Cerebellum (tissue), 4 donors: ENCODE measurements at places on chromosomes 11 and 22.

- DNase-seq, result peak; percentile 70
Observed at GRCh38 chr22:29302402-29302680, 4.1 kb upstream of the GAS2L1 start.

- DNase-seq, result no peak
Observed at GRCh38 chr11:12540913-12541582, 133.2 kb upstream of the TEAD1 start.

DNA sequence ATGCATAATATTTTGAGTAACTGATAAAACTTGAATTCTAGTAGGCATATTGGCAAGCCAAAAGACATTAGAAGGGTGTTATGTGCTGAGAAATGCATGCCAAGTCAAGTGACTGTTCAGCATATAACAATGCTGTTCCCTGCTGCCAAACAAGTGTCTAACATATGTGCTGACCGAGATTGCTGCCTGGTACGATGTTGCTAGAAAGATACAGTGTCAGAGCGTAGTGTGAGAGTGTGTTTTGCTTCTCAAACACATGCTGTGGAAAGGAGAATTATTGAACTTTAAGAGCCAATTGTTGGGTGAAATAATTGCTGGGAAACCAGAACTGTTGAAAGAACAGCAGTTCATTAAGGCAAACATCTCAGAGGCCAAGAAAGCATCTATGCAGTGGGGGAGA, 71.3 kb upstream of the GRIA4 start:
- DNase-seq, result no peak

DNA sequence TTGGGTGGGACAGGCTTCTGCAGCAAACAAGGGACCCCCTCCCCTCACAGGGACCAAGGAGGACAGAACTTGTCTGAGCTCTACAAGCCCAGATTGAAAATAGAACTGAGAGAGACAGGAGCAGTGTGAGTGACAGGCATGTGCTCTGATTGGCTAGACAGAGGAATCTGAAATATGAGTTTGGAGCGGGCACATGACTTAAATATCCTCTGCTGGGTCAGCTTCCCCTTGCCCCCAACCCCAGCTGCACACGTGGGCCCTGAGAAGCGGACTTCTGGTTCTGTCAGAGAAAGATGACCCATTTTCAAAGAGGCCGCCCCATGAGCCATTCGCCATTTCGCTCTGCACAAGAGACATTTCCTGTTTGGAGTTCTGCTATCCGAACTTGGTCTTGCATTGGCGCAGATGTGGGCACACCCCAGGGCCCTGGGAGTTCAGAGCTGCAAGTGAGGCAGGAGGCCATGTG, 5.3 kb downstream of the TUBA8 start:
- DNase-seq, result no peak

DNA sequence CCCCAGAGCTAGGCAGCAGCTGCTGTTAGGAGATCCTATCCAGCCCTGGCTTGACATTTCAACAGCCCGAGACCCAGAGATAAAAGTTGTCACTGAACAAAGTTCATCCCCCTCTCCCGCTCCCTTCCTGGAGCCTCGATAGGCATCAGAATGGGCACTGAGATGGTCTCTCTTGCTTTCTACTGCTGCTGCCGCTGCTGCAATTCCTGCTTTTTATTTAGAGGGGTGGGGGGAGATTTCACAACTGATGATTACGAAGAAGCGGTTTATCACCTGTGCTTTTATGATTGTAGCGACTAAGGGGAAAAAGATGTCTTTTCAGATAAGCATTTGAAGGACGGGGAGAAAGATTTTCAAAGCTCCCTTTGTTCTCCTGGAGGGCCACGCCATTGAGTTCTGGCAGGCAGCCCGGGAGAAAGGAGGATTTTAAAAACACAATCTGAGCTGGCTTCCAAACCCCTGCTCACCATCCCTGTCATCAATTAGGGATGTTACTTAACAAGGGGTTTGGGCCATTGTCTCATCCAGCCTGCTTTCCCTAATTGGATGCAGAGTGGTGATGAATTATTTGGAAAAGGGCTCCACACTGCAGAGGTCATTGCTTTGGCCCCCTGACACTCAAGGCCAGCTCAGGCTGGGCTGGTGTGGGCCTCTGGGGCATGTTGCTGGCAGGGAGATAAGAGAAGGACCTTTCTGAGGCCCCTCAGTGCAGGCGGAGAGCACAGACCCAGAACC, 344.7 kb downstream of the BUD13 start:
- no peak for DNase-seq

GRCh38 chr22:48192920-48193319, 1430.5 kb downstream of the TBC1D22A start:
- no peak for DNase-seq

DNA sequence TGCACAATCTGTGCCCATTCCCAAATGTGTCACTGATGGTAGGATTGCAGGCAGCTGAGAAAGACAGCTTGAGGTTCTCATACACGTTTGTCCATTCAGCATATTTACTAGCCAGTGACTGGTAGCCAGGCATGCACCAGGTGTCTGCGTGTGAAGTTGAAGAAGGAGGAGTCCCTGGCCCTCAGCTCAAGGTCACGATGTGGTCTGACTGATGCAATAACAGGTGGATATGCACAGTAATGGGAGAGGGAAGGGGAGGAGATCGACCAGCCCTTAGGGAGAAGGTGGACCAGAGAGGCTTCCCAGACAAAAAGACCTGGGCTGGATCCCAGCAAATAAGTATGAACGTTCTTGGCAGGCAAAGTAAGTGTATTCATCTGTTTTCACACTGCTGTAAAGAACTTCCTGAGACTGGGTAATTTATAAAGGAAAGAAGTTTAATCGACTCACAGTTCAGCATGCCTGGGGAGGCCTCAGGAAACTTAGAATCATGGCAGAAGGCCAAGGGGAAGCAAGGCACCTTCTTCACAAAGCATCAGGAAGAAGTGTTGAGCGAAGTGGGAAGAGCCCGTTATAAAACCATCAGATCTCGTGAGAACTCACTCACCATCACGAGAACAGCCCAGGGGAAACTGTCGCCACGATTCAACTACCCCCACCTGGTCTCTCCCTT, 96.0 kb downstream of the MN1 start:
- DNase-seq, result no peak

- DNase-seq, result no peak
Observed at GRCh38 chr11:122642472-122642922, 13.0 kb upstream of the UBASH3B start.

GRCh38 chr11:35902961-35903360, 40.9 kb upstream of the LDLRAD3 start:
- DNase-seq, result no peak

- peak; percentile 77 for DNase-seq
Observed at GRCh38 chr11:62602141-62603071, 741 bp upstream of the MTA2 start.

GRCh38 chr11:106047631-106048030, 25.6 kb upstream of the MSANTD4 start:
- DNase-seq, result no peak

GRCh38 chr11:63837027-63837688, 1.8 kb upstream of the MARK2 start:
- DNase-seq, result peak; percentile 87

DNA sequence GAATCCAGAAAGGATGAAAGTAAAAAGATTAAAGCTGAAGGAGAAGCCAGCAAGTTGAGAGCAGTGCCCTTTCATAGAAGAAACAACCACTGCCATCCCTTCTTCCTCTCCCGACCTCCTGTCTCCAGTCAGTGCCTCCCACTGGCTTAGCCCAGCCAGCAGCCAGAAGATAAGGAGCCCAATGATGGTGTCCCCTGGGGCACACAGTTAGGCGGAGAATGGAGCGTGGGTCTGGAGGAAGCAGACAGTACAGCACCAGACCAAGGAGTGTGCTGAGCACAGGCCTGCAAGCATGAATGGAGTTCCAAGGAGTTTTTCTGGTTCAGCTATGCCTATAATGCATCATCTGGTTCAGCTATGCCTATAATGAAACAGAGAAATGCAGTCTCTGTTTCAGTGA, 54.3 kb upstream of the TNRC6B start:
- DNase-seq, result no peak

DNA sequence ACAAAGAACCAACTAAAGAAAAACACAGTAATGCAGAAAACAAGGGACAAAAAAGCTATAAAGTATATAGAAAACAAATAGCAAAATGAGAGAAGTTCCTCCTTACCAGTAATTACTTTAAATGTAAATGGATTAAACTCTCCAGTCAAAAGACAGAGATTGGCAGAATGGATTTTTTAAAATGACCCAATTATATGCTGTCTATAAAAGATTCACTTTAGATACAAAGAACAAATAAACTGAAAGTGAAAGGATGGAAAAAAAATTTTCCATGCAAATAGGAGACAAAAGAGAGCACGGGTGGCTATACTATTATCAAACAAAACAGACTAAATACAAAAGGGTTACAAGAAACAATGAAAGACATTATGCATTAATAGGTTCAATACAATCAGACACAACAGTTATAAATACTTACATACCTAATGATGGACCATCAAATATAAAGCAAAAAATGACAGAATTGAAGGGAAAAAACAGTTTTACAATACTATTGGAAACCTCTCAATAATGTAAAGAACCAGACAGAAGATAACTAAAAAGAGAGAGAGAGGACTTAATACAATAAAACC, 64.6 kb downstream of the NARS2 start:
- DNase-seq, result no peak

- DNase-seq, result peak; percentile 51
Observed at GRCh38 chr11:104609311-104610085, 288.8 kb downstream of the CASP12 start.

DNA sequence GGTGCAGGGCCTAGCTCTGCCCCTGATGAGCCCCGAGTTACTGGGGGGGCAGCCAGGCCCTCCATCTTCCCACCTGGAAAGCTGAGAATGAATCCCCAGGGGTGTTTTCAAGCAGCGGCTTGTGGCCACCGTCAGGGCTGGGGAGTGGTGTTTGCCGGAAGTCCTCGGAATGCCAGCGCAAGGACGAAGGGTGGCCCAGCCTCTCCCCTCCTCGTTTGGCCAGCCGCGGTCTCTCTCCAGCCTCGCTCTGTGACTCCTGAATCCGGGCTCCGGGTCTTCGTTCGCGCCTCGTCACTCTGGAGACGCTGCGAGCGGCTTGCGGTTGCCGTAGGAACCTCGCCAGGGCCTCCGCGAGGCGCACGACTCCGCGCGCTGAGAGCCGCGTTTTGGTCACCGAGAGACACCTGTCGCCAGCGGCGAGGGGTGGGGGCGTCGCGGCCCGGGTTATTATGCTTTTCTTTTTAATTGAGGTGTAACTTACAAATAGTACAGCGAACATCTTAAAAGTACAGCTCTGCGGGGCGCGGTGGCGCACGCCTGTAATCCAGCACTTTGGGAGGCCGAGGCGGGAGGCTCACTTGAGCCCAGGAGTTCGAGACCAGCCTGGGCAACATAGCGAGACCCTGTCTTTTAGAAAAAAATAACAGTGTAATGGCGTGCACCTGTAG, 6.3 kb upstream of the KDELR3 start:
- DNase-seq, result peak; percentile 81

- no peak for DNase-seq
Observed at GRCh38 chr11:11574373-11575287, 47.2 kb downstream of the GALNT18 start.

DNA sequence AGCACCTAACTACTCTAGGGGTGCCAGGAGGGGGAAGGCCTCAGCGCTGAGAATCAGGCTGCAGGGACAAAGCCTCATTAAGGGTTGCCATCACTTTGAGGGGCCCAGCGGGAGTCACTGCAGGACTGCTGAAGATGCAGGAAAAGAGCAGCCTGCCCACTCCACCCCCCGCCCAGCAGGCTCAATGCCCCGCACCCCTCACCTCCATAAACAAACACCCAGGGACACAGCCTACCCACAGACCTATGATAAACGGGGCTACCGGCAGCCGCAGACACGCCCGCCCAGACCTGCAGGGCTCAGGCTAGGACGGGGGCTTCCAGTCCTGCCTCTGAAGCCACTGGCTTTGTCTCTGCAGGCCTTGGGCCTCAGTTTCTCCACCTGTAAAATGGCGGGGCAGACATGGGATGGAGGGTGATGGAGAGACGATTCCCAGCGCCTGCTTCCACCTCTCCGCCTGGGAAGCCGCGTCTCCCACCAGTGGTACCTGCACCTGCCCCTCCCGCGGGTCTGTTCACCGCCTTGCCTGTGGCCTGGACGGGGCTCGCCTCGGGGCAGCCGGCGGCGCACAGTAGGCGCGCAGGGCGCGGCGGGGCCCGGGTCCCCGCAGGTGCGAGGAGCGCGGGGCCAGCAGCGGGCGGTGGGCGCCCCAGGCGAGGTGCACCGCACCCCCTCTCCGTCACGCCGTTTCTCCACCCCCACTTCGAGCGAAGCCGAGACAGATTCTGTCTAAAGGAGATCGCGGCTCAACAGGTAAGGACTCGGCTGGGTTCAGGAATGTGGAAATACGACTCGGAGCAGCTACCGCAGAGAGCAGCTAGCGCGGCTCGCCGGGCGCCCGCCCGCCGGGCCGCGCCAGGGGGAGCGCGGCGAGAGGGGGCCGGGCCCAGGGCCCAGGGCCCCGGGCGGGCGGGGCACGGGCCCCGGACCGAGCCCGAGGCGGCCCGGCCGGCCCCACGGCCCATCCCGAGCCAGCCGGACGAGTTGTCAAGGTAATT, 1.5 kb downstream of the WNT7B start:
- DNase-seq, result no peak

DNA sequence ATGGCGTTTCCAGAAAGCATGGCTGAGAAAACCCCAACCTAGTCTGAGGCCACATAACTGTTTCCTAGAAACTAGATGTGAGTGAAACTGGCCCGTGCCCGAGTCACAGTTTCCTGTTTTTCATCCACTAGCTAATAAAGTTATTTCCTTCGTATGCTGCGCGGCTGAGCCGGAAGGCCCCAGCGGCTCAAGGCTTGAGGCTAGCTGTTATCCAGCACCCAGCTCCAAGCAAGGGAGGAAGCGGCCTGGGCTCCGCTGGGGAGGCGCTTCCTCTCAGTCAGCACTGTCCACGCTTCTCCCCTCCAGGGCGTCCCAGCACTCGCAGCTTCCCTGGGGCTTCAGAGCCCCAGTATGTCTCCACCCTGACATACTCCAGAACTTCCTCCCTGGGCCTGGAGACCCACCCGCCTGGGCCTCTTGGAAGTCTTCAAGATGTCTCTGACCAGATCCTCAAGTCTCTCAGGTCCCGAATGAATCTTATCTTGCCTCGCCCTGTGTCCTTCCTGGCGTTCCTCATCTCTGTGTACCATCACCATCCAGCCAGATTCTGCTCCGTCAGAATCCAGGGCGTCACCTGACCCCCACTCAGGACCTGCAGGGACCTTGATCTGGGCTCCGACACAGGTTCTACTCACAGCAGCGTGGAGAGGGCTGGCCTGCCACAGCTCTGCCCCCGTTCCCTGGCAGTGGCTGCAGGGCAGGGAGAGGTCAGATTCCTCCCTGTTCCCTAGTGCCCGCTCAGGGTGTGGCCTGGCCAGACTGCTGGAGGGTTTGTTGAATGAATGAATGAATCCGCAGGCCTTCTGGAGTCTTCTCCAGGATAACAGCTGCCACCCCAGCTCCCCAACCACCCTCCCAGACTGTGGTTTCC, 81.9 kb downstream of the LRRC32 start:
- no peak for DNase-seq

- no peak for DNase-seq
Observed at GRCh38 chr11:36809303-36809702, 211.3 kb upstream of the RAG2 start.

GRCh38 chr11:77215106-77215505, 86.4 kb downstream of the GDPD4 start:
- DNase-seq, result no peak

GRCh38 chr11:72673943-72674828, at the start of gene PDE2A:
Gene PDE2A (minus strand): TSS chr11:72674422. CDS start chr11:72674207, 215 bp downstream.
- no peak for DNase-seq

GRCh38 chr11:21088930-21089329, 419.5 kb downstream of the NELL1 start:
- DNase-seq, result no peak
